A172 (cell line): ENCODE measurements at places on chromosomes 6 and 20. TPM values are rescaled to one million over a fixed set of nuclear protein-coding genes. Genes with fewer than 3 reads are reported as not detected.
A peak's percentile ranks its signal among the peaks of the same experiment; 100 is the strongest.

DNA sequence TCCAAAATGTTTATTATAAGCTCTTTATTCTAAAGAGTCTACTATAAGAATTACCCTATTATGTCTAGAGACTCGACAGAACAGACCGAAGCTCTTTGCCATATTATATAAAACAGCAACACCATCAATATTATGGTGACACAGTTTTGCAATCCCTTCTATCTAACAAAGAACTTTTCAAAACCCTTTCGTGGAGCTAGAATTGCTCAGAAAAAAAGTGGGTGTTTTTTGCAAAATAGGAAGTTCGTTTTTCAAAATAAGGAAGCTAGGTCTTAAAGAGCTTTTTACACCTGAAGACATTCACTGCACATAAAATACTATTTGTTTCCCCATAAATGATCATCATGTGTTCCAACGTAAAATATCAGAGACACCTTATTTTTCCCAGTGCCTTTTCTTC is 240.0 kb downstream of the FOXC1 start:
- DNase-seq = no peak

- no peak for DNase-seq
Measured at GRCh38 chr6:16553531-16553930, 207.7 kb downstream of the ATXN1 start.

GRCh38 chr6:69974193-69974592 is 107.8 kb downstream of the COL19A1 start:
- peak; percentile 48 for DNase-seq

The DOK5 gene
- total RNA-seq = not detected in 2 replicates

The FAM209A gene
- total RNA-seq = not detected in 2 replicates
